ENCODE measurements at places on chromosomes 13 and 19. TPM values are rescaled to one million over a fixed set of nuclear protein-coding genes. Genes with fewer than 3 reads are reported as not detected.

DNA sequence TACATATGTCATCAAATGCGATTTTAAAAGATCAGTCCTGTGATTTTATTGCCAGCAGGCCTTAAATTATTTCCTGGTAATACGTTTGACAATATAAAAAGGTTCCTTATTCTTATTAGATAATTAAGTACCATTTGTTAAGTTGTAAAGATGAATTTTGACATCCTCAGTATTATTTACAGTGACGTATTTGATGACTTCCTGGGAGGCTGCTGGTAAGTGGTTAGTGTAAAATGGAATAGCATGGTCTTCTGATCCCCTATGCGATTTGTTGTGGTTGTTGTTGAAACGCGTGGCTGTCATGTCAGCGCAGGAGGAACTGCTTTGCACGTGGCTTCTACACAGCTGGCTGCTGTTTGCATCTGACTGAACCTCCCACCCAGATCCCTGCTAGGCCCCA lies 99.7 kb downstream of the DCLK1 start:
- no peak for DNase-seq

DNA sequence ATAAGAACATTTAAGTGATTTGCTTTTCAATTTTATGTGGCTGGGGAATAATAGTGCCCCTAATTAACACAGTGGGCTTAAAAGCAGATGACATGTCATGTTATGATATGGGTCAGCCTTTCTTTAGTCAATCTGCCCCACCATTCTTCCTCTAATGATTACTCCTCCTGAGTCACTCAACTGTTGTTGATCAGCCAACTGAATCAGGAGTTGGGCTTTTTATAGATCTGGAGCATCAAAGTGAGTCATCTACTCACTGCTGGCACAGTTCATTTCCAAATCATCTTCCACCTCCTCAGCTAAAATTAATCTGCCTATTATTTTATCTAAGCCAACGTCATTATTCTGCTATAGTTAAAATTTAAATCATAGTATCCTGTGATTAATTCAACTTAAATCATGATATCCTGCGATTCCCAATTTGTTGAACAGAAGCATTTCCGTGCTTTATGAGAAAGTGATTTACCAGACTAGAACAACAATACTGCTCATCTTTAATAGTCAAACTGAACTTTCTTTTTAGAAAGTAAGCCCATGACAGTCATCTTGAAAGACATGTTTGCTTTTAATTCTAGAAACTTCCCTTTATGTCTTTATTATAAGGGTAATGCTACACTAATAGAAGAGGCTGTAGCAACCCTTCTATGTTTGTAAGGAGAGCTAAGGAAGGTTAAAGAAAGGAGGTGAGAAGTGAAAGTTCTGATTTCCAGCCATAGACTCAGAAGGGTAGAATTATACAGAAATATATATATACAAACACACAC lies 551.4 kb downstream of the TBC1D4 start:
- DNase-seq, result no peak

GRCh38 chr19:6529937-6530385 lies 865 bp upstream of the TNFSF9 start:
- DNase-seq, result no peak

GRCh38 chr13:95207769-95208366 lies 93.4 kb downstream of the ABCC4 start:
- DNase-seq, result no peak

DNA sequence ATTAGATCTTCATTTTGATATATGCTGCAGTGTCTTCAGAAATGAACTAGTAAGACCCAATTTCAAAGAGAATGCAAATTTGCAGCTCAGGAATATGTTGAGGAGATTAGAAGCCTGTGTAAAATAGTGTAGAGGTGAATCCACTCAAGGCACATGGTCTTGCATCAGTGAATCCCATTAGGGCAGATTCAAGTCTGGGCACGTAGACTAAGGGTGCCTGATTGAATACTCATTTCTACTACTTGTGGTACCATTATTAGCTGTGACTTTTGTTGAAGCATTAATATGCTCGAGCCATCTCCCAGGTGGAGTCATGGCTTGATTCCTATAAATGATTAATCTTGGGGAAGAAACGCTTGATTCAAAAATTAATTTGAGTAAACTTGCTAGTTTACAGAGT lies 129.4 kb downstream of the AKAP11 start:
- no peak for DNase-seq

DNA sequence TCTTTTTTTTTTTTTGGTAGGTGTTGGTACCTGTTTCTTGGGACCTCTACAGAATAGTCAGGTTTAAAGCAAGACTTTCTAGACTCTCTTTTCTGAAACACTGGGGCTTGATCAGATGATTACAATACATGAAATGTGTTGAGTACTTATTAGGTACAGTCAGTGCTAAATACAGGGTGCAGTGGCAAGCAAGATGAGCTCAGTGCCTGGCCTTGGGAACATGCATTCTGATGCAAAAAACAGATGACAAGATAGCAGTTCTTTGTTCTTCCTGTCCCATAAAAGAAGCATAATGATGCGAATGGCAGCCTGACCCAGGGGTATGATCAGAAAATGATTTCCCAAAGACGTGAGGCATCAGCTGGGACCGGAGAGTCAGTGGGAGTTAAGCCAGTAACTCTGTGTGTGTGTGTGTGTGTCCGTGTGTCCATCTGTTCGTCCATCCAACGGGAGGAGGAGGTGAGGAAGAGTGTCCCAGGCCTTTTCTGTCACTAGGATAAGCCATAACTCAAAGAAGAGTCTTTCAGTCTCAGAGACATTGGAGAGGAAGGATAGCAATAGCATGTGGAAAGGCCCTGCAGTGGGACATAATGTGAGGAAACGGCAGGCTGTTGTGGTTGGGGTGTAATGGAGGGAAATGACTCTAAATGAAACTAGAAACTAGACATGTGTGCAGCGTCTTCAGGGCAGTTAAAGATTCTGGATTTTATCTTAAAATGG lies 32.2 kb downstream of the SLAIN1 start:
- DNase-seq, result no peak

- DNase-seq, result no peak
Measured at GRCh38 chr13:51370116-51370515, 30.6 kb downstream of the SERPINE3 start.

GRCh38 chr13:100589178-100589725 lies 663 bp upstream of the GGACT start:
- DNase-seq, result no peak

- DNase-seq, result no peak
Measured at GRCh38 chr19:42200116-42200715, 17.3 kb downstream of the DEDD2 start.

GRCh38 chr13:46667687-46668281 lies 114.8 kb downstream of the LRCH1 start:
- DNase-seq, result no peak

DNA sequence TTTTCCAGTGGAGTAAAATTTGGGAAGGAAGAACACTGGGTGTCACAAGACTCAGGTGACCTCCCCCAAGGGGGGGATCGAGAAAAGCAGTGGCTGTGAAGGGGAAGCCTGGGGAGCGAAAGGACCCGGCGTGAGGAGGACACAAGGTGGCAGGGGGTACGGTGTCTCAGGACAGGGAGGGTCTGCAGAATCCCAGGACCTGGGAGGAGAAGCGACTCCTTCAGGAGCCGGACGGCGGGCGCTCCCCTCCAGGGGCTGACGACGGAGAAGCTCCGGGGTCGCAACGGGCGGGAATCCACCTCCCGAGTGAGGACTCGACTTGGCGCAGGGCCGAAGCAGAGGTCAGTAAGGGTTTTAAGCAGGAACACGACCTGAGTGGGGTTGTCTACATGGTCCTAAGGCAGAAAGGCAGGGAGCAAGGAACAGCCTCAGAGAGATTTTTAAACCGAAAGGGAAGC lies 529 bp downstream of the ZNF836 start:
- no peak for DNase-seq

DNA sequence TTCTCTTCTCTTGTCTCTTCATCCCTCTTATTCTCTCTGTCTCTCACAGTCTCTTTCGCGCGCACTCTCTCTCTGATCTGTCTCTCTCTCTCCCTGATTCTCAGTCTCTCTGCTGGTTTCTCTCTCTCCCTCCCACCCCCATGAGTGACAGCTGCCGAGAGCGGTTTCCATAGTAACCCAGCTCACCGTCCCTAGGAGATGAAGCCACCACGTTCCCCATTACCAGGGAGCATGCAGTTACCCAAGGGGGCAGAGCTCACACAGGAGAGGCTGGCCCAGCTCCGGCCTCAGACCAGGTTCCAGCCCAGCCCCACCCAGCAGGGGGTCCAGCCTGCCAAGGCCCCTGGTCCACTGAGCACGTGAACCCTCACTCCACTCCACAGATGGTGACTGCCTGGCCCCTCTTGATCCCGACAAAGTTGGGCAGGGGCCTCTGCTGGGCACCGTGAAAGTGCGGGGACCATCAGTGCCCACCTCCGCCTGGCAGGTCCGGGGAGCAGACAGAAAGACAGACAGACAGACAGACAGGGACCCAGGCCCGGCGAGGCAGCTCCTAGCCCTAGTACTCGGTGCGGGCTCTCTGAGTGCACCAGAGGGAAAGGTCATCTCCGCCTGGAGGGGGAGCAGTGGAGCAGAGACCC lies 50.6 kb downstream of the CELF5 start:
- DNase-seq, result no peak

DNA sequence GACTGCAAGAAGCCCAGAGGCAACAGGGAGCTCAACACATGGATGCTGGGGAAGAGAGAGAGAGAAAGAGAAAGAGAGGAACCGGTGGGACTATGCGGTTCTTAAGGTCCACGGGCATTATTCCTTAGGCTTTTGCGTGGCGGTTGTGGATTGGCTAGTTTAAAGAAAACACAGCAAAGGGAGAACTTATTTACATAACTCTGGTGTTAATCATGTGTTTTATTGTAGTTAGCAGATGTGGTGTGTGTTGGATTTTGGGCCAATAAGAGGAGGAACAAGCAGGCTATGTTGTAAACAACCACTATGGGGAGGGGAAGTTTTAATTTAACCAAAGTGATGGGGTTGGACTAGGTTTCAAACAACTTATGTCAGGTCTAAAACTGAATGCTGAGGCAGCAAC lies 275.3 kb upstream of the KLF12 start:
- DNase-seq, result no peak

GRCh38 chr13:74288361-74288911 lies 154.2 kb upstream of the KLF12 start:
- no peak for DNase-seq

DNA sequence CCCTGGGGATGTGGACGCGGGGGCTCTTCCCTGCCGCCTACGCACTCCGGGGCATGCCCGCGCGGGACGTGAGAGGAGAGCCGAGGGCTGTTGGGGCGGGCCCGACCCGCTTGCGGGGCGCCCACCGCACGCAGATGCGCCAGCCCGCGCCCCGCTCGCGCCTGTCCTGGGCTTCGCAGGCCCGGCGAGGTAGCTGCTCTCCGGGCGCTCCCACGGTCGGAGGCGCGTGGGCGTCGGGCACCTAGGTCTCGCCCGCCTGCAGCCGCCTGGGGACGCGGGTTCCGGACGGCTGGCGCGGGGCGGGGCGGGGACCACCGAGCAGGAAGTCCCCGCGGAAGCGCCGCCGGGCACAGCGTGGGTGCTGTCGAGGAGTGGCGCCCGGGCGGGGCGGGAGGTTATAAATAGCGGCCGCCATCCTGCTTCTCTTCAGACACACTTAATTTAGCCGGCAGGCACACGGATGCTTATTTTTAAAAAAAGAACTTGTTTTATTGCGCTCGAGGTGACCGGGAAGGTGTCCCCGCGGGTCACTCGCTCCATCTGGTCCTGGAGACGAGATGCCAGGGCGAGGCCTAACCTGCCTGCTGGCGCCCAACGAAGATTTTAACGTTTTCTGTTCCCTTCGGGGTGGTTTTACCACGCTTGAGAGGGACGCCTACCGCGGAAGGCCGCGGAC lies 561 bp upstream of the GJA3 start:
- no peak for DNase-seq

GRCh38 chr13:59982631-59983382 lies 180.9 kb downstream of the DIAPH3 start:
- no peak for DNase-seq

- no peak for DNase-seq
Measured at GRCh38 chr13:99648927-99649326, 147.7 kb downstream of the TM9SF2 start.

DNA sequence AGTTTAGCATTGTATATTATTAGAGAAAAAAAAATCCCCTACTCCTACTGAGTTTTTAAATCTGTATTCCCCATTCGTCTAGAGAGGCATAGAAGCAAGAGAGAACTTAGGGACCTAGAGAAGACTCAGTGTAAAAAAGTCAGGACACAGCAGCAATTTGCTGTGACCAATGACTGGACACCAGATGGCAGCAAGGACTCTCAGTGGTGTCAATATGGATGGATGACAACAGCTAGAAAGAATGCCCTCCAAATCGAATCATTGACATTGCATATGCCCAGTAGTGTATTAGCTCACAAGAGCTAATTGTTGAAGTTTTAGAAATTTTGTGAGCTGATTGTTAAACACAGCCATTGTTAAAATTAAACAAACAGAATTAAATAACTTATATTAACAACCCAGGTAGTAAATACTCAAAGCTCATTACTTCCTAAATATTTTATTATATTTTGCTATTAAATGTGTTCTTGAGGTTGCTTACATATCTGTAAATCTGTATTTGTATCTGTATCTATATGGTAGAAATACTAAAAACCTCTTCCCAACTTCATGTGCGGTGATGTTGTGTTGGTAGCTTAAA lies 43.9 kb downstream of the SIAH3 start:
- no peak for DNase-seq

GRCh38 chr13:65913173-65913572 lies 1317.0 kb downstream of the PCDH9 start:
- DNase-seq, result no peak

- peak; percentile 63 for DNase-seq
Measured at GRCh38 chr13:112959206-112959605, 9.8 kb upstream of the MCF2L start.

LIM2 gene
- total RNA-seq, result not detected

SIGLEC11 gene
- not detected for total RNA-seq

CYP2S1 gene
- total RNA-seq, result 3.0 TPM

TLE6 gene
- 1.4 TPM for total RNA-seq

CEACAM16 gene
- total RNA-seq, result not detected

LPAR6 gene
- total RNA-seq, result 26.0 TPM

DIAPH3 gene
- total RNA-seq, result 1.7 TPM

ZNF844 gene
- total RNA-seq, result 13.2 TPM

C19orf67 gene
- total RNA-seq, result not detected

OR7C1 gene
- 11.2 TPM for total RNA-seq

CEACAM8 gene
- total RNA-seq, result not detected

TLE2 gene
- 25.3 TPM for total RNA-seq

PTPRH gene
- total RNA-seq, result not detected

TEX29 gene
- total RNA-seq, result not detected

ZNF43 gene
- total RNA-seq, result 14.1 TPM

SLITRK6 gene
- total RNA-seq, result 14.6 TPM
